Activated naive CD8-positive, alpha-beta T cell treated with anti-CD3 and anti-CD28 coated beads, Interleukin-2, amount 50 U/mL, for 16 hours (primary cell): ENCODE measurements at places on chromosomes 6 and 20.

DNA sequence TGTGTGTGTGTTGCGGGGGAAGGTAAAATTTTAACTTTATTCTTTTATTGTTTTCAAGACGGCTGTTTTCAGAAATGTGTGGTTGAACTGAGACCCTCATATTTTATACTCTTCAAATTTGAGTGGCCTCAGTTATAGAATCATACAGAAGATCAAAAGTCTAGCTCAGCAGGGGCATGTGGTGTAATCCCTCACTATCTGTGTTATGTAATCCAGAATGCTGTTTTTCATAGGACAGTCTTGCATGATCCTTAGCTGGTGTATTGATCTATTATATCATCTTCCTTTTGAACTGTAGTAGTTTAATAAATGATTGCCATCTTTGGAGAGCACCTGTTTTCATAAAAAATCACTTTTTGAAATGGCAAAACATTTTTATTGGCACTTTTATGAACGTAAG lies 1.4 kb downstream of the PLCB4 start:
- DNase-seq: no peak

DNA sequence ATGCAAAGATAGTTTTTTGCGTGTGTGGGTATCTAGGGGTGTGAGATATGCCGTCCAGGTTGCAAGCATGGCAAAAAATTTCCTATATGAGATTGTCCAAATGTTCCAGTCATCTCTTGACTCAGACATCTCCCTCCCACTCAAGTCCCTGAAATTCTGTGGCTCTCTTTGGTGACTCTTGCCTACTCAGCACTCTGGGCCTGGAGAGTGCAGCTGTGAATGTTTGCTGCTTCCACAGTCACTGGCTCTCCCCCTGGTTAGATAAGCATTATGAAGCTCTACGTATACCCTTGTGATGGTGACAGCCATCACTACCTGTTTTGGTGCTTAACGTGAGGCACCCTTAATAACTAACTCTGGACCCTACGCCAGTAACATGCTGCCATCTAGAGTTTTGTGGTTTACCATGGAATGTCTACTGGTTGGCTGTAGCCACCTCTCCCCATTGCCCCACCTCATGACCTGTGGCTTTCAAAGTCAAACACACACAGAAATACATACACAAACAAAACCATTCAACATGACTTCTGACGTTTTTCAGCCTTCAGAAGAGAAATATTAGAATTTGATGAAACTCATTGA lies 621.9 kb upstream of the CITED2 start:
- DNase-seq: no peak

DNA sequence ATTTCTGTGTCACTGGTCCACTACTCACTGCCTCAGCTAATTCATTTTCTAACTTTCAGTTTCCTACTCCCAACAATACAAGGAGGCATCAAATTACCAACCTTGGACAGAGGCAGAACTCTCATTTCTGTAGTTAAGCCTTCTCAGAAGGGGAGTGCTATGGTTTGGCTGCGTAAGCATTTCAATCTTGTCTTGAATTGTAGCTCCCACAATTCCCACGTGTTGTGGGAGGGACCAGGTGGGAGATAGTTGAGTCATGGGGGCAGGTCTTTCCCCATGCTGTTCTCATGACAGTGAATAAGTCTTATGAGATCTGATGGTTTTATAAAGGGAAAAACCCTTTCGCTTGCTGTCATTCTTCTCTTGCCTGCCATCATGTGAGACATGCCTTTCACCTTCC lies 22.9 kb downstream of the HLA-DRA start:
- DNase-seq: no peak

GRCh38 chr20:46808565-46808964 lies 86.1 kb upstream of the EYA2 start:
- DNase-seq: no peak

GRCh38 chr6:38057994-38058393 lies 238.5 kb downstream of the ZFAND3 start:
- peak; percentile 27 for DNase-seq
